Left renal pelvis (tissue), 4 donors: ENCODE measurements at places on chromosomes 4 and X.

DNA sequence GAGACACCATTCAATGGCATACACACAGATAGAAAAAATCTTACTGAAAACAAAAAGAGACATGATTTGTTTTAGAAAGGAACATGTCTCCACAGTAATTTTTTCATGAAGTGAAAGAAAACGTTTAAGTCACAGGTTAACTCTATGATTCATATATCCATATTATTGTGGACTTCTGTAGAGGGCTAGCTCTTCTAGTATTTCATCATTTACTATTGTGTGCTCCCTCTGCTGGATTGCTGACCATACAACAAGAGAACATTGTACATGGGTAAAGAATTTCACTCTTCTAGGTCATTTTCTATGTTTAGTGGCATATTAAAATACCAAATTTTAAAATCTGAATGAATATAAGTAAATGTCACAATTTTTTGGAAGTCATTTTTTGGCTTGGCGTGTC, 91.8 kb upstream of the POU3F4 start:
- no peak for DNase-seq

DNA sequence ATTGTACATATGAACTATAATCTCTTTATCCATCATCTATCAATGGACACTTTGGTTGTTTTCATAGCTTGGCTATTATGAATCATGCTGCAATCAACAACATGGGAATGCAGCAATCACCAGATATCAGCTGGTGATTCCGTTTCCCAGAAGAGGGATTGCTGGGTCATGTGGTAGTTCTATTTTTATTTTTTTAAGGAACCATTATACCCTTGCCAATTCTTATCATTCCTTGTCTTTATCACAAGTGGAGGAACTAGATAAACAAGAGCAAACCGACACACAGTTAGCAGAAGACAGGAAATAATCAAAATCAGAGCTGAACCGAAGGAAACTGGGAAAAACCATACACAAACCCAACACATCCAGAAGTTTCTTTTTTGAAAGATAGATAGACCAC, 14.5 kb upstream of the LNX1 start:
- no peak for DNase-seq

DNA sequence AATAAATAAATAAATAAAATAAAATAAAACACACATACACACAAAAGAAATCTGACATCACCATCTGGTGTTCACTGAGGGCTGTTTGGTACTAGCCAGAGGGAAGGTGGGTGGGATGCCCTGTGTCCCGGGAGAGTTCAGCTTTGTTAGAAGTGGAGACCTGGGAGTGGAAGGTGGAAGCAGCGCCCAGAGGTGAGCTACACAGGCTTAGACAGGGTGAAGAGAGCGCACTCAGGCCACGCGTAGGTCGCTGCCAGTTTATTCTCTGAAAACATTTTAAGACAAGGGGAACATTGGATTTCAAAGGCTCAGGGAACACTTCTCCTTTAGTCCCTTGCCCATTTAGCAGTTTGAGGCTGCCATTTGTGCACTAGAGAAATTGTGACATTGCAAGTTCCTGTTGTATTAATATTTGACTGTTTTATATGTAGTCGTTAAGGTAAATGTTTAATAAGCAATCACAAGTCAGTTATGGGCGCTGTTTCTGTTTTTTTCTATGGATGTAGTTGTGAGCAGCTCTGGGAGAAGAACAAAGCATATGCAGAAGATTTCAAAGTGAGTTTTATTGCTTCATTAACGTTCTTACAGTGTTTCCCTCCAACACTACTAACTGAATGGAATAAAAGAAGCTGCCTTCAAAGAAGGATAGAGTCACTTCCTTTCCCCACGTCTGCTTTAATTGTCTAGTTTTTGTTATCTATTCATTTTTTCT, 405.5 kb upstream of the NR3C2 start:
- no peak for DNase-seq

DNA sequence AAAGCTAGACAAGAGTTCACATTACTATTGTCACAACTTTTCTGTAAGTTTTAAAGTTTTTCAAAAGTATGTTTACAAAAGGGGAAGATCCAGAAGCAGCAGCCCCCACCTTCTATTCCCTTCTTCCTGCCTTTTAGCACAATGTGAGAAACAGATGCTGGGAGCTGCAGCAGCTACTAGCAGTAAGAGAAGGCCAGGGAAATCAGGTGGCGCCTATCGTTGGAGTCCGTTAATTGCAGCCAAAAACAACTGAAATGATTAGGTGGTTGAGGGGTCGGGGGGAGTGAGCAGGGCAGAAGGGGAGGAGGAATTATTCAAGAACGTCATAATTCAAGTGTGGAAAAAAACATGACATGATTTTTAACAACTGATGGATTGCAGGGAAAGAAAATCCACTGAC, 27.4 kb downstream of the FRYL start:
- no peak for DNase-seq

DNA sequence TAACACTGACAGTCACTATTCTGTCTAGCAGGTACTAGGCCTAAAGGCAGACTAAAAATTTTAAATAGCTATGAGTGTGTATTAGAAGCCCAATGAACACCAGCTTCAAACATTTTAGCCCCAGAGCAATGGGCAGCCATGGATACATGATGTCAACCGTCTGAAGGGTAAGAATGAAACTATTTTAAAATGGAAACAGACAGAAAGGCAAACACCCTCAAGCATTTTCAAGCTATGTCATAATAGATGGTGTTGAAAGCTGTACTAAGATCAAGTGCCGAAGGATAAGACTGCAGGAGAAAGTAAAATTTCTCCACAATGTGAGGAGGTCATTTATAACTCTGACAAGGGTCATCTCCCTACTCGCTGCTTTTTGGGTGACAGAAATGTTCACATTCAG, 225.0 kb downstream of the COL25A1 start:
- DNase-seq: no peak

DNA sequence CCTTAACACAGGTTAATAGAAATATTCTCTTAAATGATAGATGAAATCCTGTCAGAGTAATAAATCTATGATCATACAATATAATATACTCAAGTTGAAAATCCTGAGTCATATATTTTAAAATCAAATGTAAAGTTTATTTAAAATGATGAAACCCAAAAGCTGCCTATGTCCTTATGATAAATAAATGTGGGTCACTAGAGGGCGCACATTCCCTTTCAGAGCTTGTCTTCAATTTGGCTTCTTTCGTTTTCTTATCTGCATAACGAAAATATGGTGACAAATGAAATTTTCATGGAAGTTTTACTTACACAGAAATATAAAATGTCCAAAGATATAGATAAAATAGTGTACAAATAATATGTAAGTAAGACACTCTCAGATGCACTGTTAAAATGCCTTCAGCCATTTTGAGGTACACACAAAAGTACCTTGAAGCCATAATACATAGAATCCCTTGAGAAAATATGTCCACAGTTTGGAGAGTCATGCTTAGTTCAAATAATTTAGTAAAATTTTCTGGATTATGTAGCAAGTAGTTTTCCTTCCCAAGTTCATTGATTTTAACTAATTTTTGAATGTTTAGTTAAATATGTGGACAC, 680.4 kb downstream of the DMD start:
- no peak for DNase-seq

DNA sequence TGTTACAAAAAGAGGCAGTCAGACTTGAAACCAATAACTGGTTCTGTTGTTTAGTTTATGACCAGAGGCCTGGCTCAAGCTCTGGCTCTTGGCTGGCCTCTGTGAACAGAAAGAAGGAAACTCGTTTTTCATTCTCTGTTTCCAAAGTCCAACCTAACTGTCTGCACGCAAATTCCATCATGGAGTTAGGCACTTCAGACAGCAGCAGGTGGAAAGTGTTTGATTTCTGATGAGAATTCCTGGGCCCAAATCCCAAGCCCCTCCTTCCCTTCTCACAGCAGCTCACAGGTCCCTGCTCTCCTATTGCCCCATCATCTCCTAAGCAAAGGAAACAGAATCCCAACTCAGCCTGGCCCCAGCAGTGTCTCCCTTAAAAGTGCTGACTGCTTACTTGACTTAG, 42.8 kb upstream of the FGF16 start:
- no peak for DNase-seq

GRCh38 chr4:87055311-87055710, 120.5 kb downstream of the AFF1 start:
- DNase-seq: no peak
